ENCODE measurements at places on chromosomes 2 and 18.

DNA sequence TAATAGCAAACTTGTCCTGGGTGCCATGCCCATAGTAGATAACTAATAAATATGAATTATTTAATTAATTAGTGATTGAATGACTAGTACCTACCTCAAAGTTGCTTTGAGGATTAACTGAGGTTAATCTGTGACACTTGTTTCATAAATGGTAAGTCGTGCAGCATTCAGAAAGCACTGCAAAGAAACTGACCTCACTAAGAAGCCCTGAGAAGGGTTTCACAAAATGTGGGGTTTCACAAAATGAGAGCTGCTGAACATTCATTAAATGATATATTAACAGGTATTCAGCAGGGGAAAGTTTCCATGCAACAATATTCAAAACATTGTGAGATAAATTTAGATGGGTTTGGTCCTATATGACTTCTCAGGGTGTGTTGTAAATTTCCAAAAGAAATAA lies 236.2 kb downstream of the OSR1 start:
- no peak for DNase-seq

GRCh38 chr18:26864658-26865057 lies 849 bp downstream of the AQP4 start:
- DNase-seq = no peak

- no peak for DNase-seq
Measured at GRCh38 chr2:207775473-207775872, 5.8 kb upstream of the FZD5 start.

DNA sequence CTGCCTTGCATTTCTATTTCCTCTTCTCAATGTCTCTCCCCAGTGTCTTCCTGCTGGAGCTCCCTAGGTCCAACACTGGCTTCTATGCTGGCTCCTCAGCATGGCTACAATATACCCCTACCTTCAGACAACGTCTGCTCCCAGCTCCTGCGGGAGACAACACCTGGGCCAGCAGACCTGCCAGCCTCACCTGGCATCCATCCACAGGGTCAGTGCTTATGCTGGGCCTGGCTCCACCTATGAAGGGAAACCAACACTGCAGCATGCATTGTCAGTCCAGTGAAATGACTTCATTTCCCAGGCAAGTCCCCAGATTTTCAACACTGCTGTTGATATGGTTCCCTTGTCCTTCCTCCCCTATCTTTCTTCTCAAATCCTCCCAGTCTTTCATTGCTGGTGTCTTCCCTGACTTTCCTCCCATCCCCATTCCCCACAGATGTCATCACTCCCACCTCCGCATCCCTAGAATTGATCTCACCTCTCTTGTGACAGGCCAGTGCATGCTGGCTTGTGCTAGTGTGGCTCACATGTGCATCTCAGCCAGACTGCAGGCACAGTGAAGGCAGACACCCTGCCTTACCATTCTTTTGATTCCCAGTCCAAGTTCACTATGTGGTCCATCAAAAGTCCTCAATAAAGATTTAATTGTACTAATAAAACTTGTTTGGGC lies 98.0 kb downstream of the MYO5B start:
- DNase-seq = no peak

DNA sequence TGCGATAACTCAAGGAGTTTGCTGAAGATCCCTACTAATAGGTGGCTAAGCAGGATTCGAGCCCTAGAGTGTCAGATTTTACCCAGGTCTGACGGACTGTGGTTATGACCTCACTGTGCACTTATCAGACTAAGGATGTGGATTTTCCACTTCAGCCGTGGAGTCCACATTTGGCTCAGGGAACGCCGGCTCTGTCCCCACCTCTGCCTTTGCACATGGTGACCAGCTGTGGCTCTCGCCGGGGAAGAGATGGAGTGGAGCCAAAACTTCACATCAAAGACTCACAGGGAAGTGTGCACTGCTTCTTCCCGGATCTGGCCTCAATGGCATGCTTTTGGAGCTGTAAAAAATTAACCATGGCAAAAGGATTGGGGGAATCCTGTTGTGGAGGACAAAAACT lies 249.3 kb upstream of the APCDD1 start:
- no peak for DNase-seq

DNA sequence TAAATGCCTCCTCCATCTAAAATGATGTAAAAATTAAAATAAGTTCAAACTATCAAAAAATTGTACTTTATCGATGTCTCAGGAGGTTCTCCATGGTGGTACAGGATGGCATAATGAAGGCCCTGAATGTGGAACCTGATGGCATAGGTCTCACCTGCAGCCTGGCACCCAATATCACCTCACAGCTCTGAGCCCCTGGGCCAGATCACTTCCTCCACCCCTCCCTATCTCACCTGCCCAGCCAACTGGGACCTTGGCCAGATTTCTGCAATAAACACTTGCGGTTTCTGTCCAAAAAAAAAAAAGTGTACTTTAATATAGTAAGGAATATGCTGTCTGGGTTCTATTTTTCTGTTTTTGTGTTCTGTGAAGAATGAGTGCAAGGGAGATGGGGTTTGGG lies 6.7 kb upstream of the RBM45 start:
- no peak for DNase-seq

Data from activated naive CD8-positive, alpha-beta T cell treated with anti-CD3 and anti-CD28 coated beads for 36 hours (primary cell).